ENCODE measurements at places on chromosomes 4 and X.

- no peak for DNase-seq
These were observed 218.9 kb downstream of the OR13H1 start for GRCh38 chrX:131762802-131763234.

GRCh38 chr4:168923526-168924194 is 86.4 kb downstream of the CBR4 start:
- DNase-seq: no peak

DNA sequence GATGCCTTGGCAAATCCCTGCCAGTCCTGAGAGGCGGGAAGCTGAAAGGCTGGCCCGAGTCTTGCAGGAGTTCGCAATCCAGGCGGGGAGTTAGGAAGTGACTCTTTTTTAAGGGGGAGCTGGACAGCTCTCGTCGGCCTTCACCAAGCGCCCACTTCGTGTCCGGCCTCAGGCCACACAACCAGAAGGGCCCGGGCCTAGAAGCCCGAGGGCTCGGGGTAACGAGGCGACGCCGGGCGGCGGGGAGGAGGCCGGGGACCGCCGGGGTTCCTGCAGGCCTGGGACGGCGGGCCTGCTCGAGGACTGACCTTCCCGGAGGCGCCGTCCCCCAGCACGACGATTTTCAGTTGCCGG is 395 bp downstream of the RAB28 start:
- no peak for DNase-seq

DNA sequence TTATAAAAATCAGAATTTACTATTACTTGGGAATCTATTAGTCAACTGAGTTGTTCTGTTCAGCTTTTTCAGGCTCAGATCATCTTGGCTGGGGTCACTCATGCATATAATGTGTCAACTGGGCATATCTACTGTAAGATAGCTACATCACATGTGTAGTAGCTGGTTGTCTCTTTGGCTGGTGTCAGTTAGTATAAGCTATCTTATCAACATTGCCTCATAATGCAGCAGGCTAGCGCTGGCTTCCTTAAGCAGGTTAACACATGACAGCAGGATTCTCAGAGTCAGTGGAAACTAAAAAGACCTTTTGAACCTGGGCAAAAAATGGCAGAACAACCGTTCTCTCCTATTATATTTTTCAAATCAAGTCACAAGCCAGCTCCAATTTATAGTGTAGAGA is 378.3 kb upstream of the PCDH10 start:
- DNase-seq: no peak

Measured in NCI-H2081 treated with DMSO at 0.1 percent for 48 hours (cell line).